ENCODE measurements at places on chromosomes 1 and 21.

GRCh38 chr1:246679794-246680177, 44.4 kb upstream of the SCCPDH start:
- DNase-seq = no peak

- DNase-seq = no peak
Measured at GRCh38 chr1:218529646-218530300, 184.6 kb downstream of the TGFB2 start.

DNA sequence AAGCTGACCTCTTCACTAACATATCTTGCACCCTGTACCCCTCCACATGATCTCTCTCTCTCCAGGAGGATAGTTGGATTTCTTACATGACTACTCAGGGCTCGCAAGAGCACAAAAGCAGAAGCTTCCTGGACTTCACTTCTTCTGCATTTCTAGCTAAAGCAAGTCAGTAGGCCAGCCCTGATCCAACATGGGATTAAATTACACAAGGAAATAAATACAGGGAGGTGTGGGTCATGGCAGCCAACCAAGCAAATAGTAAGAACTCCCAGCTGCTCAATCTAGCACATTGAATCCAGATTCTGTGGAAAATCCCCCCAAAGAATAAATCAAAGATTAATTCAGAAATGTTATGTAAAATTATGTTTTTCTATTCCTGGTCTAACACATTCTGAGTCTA, 33.3 kb downstream of the KLHDC7A start:
- DNase-seq = no peak

DNA sequence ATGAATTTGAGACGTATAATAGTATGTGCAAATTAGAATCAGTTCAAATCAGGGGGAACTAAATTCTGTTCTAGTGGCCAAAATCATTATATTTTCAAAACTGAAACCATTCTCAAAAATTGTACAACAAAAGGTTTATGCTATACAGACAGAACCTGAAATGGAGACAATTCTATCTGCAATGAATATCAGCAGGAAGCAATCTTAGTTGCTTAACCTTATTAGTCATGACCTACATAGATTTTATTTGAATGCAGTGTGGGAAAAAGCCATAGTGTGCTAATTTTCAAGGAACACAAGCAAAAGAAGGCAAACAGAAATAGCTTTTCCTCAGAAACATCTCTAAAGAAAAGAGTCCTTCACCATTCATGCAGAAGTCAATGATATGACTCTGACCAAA, 6.5 kb downstream of the AK5 start:
- no peak for DNase-seq

DNA sequence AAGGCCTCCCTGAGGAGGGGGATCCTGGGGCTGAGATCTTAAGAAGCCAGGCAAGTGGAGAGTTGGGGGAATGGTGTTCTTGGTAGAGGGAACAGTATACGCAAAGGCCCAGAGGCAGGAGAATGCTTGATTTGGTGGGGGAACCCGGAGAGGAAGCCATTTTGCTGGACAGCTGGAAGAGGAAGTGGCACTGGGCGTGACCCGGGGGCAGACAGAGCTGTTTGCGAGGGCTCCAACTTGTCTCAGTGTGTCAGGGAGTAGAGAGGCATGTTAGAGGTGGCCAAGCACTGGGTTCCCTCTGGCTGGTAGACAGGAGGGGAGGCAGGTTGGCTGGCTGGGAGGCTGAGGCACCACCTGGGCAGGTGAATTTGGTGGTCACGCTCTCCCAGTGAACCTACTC, 96.3 kb upstream of the ACTL8 start:
- no peak for DNase-seq

- DNase-seq = no peak
Measured at GRCh38 chr1:78176448-78176847, 130.7 kb downstream of the GIPC2 start.

GRCh38 chr1:15863156-15863901, 15.8 kb downstream of the SPEN start:
- no peak for DNase-seq

- DNase-seq = no peak
Measured at GRCh38 chr21:45265721-45266517, 21.8 kb downstream of the POFUT2 start.

DNA sequence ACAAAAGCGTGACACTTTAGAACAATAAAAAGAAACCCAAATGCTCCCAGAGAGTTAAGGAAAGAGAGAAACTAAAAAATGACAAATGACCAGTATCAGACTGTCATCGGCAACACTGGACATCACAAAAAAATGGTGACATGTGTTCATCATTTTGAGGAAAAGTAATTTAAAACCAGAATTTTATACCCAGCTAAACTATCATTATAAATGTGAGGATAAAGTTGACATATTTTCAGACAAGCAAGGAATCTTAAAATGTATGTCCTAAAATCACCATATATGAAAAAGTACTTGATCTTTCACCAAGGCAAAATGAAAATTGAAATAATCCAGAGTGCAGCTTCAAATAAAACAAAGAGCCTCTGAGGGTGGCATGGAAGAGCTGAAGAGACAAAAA, 1.3 kb upstream of the KRTAP10-11 start:
- DNase-seq = no peak

DNA sequence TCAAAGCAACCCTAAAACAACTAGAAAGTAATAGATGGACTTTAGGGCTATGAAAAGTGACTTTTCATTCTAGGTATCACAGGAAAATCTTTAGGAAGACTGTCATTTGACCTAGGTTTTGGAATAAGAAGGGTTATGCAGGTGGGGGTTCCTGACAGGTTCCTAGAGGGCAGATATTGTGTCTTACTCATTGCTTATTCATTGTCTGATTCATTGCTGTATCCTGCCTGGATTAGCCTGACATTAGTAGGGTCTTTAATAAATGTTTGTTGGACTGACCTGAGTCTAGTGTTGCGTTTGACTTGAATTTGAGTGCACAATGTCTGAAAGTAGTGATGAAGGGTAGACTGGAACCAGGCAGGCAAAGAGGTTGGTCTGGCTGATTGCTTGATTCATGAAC, 6.0 kb downstream of the FNBP1L start:
- DNase-seq = no peak

DNA sequence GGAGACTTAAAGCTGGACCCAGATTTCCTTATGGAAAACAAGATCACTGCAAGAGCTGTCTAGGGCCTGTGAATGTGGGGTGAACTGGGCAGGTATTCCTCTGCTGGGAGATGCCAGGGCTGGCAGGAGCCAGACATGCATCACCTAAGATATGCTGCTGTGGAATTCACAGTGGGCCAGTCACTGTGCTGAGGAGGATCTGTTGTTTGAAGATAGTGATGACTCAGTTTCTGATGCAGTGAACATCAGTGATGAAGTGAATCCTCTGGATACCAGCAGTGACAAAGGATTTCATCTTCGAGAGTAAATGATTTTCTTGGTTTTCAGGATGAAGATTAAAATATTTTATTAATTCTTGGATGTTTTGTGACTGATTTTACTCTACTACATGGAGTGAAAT, 29.9 kb upstream of the CAMSAP2 start:
- no peak for DNase-seq

DNA sequence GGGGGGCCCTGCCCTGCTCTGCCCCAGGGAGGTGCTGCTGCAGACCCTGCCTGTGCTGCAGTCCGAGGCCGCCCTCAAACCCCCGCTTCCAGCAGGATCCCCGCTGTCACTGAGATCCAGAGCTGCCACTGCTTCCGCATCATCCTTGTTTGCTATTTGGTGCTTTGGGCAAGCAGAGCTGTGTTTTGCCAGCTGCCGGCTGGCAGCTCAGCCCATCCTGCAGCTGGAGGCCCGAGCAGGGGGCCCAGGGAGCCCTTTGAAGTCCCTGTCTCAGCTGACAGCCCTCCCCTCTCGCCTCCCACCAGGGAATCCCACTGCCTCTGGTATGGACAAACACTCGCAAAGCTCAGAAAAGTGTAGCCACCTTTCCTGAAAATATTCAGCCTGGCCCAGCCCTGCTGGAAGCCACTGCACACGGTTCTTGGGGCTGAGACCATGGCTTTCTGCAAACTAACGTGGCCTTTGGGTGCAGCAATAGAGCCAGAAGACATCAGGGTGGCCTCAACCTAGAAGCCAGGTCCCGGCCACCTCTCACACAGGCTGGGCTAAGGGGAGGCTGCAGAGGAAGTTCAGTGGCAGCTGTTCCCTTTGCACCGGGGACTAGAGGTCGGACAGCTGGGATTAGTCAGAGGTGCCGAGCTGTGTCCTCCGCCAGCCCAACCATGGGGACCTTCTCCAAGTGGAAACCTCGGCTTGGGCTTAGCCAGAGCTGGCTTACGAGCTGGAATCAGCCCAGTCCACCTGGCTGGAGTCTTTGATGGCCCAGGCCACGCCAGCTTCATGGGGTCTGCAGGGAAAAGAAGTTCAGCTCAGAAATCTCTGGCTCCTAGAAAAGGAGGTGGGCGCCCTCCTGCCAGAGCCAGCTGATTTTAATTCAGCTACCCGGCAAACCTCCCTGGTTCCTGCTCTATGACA, 107.1 kb downstream of the SPSB1 start:
- DNase-seq = no peak

DNA sequence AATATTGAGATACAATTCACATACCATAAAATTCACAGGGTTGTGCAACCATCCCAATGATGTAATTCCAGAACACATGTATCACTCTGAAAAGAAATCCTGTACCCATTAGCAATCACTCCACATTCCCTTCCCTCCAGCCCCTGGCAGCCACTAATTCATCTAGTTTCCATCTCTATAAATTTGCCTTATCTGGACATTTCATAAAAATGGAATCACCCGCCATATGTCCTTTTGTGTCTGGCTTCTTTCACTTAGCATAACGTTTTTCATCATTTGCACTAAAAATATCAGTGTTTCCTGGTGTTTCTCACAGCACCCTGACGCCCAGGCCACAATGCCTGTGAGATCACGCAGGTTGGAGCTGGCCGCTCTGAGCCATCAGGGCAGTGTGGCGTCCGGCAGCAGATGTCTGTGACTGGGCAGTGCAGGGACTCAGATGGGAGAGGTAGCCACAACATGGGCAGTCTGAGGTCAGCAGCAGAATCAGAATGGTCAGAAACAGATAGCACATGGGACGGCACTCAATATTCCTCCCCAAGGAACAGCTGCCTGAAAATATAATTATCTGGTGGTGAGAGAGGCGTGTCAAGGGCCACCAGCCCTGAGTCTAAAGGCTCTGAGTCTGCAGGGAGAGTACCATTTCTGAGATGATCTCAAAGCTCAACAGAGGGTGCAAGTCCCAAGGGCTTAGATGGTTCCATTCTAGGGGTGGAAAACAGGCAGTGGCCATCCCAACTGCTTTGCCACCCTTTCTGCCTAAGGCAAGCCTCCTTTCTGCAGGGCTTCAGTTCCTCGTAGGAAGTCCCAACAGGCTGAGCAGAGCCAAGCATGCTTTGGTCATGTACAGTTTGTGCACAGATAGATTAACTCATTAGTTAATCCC, 129.4 kb upstream of the EDN2 start:
- no peak for DNase-seq

DNA sequence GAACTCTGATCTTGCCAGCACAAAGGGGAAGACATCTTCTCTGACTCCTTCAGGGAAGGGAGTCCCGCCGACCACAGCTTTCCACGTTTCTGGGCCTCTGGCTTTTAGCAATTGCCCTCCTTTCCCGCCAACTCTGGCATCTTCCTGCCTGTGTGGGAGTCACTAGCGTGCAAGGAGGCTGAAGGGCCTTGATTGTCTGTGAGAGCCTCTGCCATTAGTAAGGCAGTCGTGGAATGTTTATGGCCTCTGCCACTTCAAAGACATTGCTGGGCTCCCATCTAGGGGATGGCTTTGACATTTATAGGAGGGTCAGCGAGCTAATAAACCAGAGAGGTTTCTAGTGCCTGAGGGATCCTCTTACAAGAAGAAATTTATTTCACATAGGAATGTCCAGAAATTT, 14.3 kb upstream of the PROK1 start:
- no peak for DNase-seq

DNA sequence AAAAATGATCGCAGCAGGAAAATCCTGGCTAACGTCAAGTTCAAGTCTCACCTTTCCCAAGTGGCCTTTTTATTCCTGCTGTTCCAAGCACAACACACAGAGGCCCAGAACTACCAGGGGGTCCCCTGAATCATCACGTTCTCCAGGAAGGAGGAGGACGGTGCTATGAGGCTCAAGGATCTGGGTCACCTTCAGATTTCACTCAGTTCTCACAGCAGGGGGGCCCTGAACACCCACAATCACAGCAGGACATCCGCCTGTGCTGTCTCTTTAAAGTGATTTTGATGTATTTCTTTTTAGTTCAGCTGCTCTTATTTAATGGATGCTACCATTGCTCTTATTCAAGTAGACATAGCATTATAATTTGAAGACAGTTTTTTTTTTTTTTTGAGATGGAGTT, 173.4 kb downstream of the HUNK start:
- DNase-seq = no peak

DNA sequence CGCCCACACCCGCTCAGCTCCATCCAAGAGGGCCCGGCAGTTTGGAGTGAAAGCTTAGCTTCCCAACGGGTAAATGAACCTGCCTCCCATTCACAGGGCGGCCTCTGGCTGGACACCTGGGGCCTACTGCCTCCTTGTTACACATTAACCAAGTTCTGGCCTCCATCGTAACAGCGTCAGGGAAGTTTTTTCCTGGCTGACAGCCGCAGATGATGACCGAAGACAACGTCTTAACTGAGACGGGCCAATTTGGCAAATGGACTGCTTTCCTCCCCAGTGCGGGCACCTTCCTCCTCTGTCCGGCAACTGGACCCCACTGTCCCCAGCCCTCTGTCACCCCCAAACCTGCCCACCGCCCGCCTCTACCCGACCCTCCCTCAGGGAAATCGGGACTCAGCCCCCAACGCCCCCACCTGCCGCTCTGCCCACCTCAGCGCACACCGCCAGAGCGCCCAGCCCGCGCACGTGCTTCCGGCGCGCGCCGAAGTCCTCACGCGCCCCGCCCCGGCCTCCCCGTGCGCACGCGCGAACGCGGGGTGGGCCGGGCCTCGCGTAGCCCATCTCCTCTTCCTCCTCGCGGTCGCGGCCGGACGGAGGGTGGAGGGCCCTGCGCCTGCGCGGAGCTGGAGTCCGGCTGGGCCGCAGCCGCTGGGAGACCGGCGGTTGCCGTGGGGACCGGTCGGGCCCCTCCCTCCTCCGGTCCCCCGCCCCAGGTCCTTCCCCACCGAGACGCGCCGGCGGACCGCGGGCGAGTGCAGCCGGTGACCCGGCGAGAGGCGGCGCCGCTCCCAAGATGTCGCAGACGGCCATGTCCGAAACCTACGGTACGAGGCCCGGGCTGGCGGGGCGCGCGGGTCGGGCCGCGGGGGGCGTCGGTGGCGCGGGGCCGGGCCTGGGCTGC, at the start of gene RAB4A:
Gene RAB4A (plus strand): TSS at position 565 of the 901 bp plus-strand sequence. CDS start 229 bp downstream, at position 794.
- DNase-seq = peak; percentile 69

DNA sequence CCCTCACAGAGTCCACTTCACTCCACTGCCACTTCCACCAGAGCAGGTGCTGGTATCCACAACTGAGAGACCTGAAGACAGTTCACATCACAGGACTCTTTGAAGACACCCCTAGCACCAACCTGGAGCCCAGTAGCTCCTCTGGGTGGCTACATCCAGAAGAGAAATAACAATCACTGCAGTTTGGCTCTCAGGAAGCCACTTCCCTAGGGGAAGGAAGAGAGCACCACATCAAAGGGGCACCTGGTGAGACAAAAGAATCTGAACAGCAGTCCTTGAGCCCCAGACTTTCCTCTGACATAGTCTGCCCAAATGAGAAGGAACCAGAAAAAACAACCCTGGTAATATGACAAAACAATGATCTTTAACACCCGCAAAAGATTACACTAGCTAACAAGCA, 113.2 kb downstream of the TENT5C start:
- DNase-seq = no peak

- no peak for DNase-seq
Measured at GRCh38 chr21:26461500-26461899, 111.6 kb downstream of the CYYR1 start.
